Activated T-cell treated with anti-CD3 and anti-CD28 coated beads, Interleukin-2, amount 50 U/mL, for 72 hours (primary cell): ENCODE measurements at places on chromosomes 1 and 21. TPM values are rescaled to one million over a fixed set of nuclear protein-coding genes. Genes with fewer than 3 reads are reported as not detected.

The PCP4 gene
- not detected for total RNA-seq

The TRIM58 gene
- 0.21 TPM for total RNA-seq

DNA sequence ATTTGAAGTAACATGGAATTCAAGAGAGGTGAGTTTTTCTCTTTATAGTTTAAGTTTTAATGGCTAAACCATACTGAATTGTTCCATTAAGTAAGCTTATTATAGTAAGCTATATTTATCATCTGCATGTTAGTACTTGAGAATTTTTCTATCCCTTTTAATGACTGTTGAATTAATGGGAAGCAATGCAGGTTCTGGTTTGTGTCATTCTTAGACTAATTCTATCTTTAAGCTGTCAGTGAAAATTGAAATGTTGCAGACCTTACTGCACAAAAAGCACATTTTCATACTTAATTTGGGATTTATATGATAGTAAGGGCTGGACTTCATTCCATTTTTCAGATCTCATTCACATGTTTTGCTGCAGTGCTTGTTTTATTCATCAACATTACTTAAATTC, 25.9 kb downstream of the SRSF11 start:
- DNase-seq = no peak
- H3K27me3 ChIP-seq = no peaks in the 10 kb centered on the region
- peak overlapping the region; percentile 98 for H3K27ac ChIP-seq
- peaks cover 23% of the 10 kb centered on the region for H3K36me3 ChIP-seq
- H3K4me3 ChIP-seq = no peak overlapping the region

DNA sequence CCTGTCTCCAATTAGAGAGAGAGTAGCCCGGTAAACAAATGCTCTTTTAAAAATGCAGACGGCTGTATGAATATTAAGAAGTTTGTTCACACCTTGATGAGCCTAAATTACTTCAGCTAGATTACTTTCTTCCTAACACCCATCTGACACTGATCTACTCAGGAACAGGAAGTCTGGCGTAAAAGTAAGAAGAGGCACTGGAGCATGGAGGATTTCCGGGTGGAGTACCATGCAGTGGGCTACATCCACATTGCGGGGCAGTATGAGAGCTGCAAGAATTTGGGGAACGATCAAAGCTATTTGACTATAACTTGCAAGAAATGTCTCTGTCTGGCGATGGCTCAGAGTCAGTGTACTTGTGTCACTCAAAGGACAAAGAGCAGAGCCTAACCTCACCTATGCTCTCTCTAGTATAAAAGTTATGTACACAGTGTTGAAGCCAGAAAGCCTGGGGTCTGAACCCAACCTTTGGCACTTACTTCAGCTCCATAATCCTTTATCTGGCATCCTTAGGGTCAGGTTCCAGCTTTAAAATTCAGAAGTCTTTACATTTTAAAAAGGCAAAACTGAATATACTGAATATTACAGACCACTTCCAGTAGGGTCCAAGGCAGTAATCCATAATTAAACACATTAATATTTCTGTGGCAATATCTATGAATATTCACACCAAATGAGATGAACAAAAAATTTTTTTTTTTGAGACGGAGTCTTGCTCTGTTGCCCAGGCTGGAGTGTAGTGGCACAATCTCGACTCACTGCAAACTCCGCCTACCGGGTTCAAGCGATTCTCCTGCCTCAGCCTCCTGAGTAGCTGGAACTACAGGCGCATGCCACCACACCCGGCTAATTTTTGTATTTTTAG, 7.9 kb upstream of the GNPAT start:
- peaks cover 32% of the 10 kb centered on the region for H3K4me1 ChIP-seq
- H3K36me3 ChIP-seq = peaks cover 5% of the 10 kb centered on the region
- H3K27ac ChIP-seq = no peak overlapping the region

The FMO5 gene
- total RNA-seq = 0.82 TPM
